ENCODE measurements at places on chromosomes 3 and 15.

DNA sequence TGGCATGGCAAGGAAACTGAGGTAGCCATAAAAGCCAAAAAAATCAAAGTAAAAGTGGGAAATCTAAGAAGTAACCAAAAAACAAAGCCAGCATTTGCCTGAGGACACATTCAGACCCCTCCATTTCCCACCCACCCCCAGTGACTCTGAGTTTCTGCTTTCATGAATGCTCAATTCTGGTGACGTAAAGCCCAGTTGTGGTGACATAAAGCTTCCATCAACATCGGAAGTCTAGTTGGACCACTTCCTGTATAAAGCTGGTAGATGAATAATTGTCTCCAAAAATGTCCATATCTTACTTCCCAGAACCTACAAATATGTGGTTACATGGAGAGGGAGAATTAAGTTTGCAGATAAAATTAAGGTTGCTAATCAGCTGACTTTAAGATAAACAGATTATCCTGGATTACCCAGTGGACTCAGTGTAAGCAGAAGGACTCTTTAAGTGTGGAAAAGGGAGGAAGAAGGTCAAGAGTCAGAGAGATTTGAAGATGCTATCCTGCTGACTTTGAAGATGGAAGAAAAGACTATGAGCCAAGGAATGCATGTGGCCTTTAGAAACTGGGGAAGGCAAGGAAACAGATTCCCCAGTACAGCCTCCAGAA, 62.0 kb upstream of the ST3GAL6 start:
- H3K4me3 ChIP-seq: no peak overlapping the region
- no peak for DNase-seq
- H3K36me3 ChIP-seq: no peaks in the 10 kb centered on the region
- H3K27ac ChIP-seq: no peak overlapping the region

GRCh38 chr15:84947947-84948830, 33.5 kb upstream of the PDE8A start:
- H3K36me3 ChIP-seq: no peaks in the 10 kb centered on the region
- peak overlapping the region; percentile 51 for H3K27ac ChIP-seq

DNA sequence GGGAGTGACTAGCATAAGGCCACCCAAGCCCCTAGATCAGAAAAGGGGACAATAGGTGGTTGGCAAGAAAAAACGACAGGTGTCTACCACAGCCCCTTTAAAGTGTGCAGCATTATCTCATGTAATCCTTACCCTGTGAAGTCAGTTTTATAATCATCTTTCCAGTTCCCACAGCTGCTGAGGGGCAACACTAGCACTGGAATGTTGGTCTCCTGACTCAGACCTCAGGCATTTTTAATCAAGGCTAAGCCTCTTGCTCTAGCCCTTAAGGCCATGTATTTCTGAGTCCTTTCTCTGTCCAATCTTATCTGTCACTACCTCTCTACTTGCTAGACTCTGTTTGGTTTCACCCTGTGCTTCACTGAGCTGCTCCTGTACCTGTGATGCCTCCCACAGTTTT, 171.7 kb downstream of the TLE3 start:
- no peak overlapping the region for H3K4me3 ChIP-seq
- no peak for DNase-seq
- H3K36me3 ChIP-seq: no peaks in the 10 kb centered on the region
- no peak overlapping the region for H3K27ac ChIP-seq
- H3K27me3 ChIP-seq: no peaks in the 10 kb centered on the region

- H3K4me3 ChIP-seq: no peak overlapping the region
- peaks cover 10% of the 10 kb centered on the region for H3K4me1 ChIP-seq
- H3K36me3 ChIP-seq: no peaks in the 10 kb centered on the region
- no peak for DNase-seq
- no peak overlapping the region for H3K27ac ChIP-seq
- H3K27me3 ChIP-seq: no peaks in the 10 kb centered on the region
These were observed 97.5 kb downstream of the SLC49A4 start for GRCh38 chr3:122892118-122892960.

DNA sequence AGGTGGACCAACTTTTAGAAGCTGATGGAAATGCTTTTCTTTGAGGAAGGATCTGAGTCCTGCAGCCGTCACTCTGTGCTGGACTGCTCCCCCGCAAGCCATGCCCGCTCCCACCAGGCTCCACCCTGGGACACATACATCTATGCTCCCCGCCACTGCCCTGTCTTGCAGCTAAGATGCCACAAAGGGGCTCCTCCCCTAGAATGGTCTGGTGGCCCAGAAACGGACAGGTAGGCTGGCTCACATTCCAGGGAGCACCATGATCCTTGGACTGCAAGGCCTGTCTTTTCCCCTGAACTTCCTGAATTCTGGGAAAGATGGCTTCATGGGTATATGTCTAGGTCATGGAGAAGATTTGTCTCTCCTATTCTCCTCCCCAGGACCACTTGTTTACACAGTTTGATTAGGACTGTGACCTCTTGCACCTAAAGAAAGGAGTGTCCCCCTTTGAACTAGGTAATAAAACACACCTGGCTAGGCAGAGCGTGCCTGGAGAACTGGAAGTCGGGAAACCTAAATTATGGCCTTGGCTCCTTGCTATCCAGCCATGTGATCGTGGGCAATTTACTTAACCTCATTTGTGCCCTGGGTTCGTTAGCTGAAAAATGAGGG, 220.9 kb upstream of the BHLHE40 start:
- no peaks in the 10 kb centered on the region for H3K4me1 ChIP-seq
- no peaks in the 10 kb centered on the region for H3K27me3 ChIP-seq
- H3K36me3 ChIP-seq: no peaks in the 10 kb centered on the region
- H3K4me3 ChIP-seq: no peak overlapping the region
- H3K27ac ChIP-seq: no peak overlapping the region

- no peak overlapping the region for H3K27ac ChIP-seq
- peak overlapping the region; percentile 50 for H3K4me3 ChIP-seq
- DNase-seq: no peak
- peaks cover 100% of the 10 kb centered on the region for H3K27me3 ChIP-seq
- H3K36me3 ChIP-seq: no peaks in the 10 kb centered on the region
These were observed 242.6 kb upstream of the TOPAZ1 start for GRCh38 chr3:43998836-43999727.

GRCh38 chr3:177878957-177879356, 657.3 kb upstream of the KCNMB2 start:
- H3K27me3 ChIP-seq: no peaks in the 10 kb centered on the region
- no peaks in the 10 kb centered on the region for H3K36me3 ChIP-seq
- H3K27ac ChIP-seq: no peak overlapping the region

GRCh38 chr3:69590111-69590510, 149.2 kb upstream of the MITF start:
- DNase-seq: no peak
- no peak overlapping the region for H3K4me3 ChIP-seq
- no peaks in the 10 kb centered on the region for H3K36me3 ChIP-seq
- H3K27me3 ChIP-seq: no peaks in the 10 kb centered on the region

DNA sequence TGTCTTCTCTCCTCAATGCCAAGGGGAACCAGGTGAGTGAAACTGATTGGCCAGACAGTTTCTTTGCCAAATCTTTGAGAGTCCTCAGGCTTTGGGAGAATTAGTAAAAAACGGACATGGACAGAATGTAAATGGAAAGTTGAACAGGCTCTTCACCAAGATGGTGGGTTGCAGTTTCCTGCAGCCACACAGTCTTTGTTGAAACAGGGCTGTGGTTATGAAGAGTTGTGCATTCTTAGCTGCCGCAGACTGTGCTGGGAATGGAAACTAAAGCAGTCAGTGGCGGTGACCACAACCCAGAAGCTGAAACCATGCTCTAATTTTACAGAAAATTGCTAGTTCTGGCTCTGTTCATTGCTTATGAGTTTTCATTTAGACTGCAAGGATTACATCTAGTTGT, 42.1 kb upstream of the TASOR start:
- DNase-seq: no peak
- H3K36me3 ChIP-seq: peaks cover 72% of the 10 kb centered on the region
- no peaks in the 10 kb centered on the region for H3K27me3 ChIP-seq
- no peak overlapping the region for H3K4me3 ChIP-seq
- H3K4me1 ChIP-seq: no peaks in the 10 kb centered on the region
- H3K27ac ChIP-seq: no peak overlapping the region

DNA sequence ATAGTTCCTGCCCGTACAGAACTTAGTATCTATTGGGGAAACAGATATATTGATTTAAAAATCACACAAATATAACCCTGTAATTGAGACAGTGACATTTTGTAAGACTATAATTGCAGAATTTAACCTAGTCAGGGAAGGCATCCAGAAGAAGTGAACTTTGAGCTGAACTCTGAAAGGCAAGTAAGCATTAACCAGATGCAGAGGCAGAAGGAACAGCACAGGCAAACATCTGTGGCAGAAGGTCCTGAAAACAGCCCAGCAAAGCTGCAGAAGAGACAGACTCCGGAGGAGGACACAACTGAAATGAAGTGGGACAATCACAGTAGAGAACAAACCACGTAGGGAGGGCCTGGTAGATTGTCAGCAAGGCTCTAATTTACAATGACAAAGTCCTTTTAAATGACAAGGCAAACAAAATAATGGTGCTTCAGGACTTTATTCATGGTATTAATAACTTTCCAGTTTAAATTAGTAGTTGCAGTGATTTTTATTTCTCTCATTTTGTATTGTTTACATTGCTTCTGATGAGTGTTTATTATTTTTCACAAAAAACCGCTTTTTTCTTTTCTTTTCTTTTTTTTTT, 14.5 kb downstream of the BCL2A1 start:
- no peaks in the 10 kb centered on the region for H3K27me3 ChIP-seq
- no peak overlapping the region for H3K27ac ChIP-seq
- no peaks in the 10 kb centered on the region for H3K36me3 ChIP-seq
- H3K4me1 ChIP-seq: no peaks in the 10 kb centered on the region
- H3K4me3 ChIP-seq: no peak overlapping the region

DNA sequence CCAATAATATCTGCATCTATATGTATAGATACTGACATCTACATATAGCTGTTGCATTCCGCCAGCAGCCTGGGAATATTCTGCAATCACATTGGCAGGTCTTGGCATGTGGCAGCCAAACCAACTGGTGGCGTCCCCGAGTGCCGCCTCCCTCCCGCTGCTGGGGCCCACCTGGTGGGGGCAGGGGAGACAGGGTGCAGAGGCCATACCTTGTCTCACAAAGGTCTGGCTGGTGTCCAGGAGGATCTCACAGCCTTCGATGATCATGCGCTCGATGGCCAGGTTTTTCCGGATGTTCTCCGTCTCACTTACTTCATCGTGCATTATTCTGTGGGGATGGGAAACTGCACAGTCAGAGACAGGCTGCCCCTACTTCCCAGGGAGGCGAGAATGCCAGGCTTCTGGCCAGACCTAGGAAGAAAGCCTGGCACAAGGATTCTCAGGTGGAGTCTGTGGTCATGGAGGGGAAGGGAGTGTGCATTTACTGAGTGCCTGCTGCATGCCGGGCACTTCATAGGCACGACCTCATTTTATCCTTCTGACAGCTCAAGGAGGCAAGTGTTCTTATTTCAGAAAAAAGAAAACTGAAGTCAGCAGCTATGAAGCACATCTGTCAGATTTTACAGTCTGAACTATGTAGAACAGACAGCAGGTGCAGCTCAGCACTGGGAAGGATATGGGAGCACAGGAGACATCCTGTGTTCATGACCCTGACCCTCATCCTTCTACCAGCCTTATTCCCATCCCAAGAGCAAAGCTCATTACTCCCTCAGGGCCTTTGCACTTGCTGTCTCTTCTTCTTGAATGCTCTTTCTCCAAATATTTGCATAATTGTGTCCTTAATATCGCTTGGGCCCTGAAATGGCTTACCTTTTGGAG, 62.8 kb downstream of the RASGRF1 start:
- H3K36me3 ChIP-seq: no peaks in the 10 kb centered on the region
- DNase-seq: no peak
- H3K4me3 ChIP-seq: no peak overlapping the region

- no peaks in the 10 kb centered on the region for H3K27me3 ChIP-seq
- H3K27ac ChIP-seq: no peak overlapping the region
- no peaks in the 10 kb centered on the region for H3K4me1 ChIP-seq
- H3K36me3 ChIP-seq: no peaks in the 10 kb centered on the region
- no peak for DNase-seq
- H3K4me3 ChIP-seq: no peak overlapping the region
These were observed 883.8 kb downstream of the NSUN3 start for GRCh38 chr3:94946683-94947082.

- peaks cover 83% of the 10 kb centered on the region for H3K36me3 ChIP-seq
- no peak overlapping the region for H3K4me3 ChIP-seq
- DNase-seq: no peak
- no peaks in the 10 kb centered on the region for H3K4me1 ChIP-seq
- H3K27me3 ChIP-seq: no peaks in the 10 kb centered on the region
These were observed 8.6 kb downstream of the GLT8D1 start for GRCh38 chr3:52696830-52697631.

Measured in heart right ventricle (tissue), 16 donors.